SK-N-SH treated with all-trans-retinoic acid at 6 μM for 48 hours (cell line): ENCODE measurements at places on chromosomes 7 and 10.
A peak's percentile ranks its signal among the peaks of the same experiment; 100 is the strongest.

DNA sequence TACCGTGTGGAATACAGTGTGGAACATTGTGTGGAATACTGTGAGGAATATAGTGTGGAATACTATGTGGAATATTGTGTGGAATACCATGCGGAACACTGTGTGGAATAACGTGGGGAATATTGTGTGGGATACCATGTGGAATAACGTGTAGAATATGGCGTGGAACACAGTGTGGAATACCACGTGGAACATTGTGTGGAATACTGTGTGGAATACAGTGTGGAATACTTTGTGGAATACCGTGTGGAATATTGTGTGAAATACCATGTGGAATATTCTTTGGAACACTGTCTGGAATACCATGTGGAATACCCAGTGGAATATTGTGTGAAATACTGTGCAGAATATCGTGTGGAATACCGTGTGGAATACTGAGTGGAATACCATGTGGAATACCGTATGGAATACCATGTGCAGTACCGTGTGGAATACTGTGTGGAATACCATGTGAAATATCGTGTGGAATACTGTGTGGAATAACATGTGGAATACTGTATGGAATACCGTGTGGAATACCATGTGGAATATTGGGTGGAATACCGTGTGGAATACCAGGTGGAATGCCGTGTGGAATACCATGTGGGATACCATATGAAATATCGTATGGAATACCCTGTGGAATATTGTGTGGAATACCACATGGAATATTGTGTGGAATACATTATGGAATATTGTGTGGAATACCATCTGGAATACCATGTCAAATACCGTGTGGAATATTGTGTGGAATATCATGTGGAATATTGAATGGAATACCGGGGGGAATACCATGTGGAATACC, 133.1 kb upstream of the CHST15 start:
- ATAC-seq: no peak

- ATAC-seq: no peak
These were observed 24.4 kb downstream of the TMEM273 start for GRCh38 chr10:49163741-49164140.

- no peak for ATAC-seq
These were observed 162.0 kb downstream of the CYP26A1 start for GRCh38 chr10:93235686-93236085.

DNA sequence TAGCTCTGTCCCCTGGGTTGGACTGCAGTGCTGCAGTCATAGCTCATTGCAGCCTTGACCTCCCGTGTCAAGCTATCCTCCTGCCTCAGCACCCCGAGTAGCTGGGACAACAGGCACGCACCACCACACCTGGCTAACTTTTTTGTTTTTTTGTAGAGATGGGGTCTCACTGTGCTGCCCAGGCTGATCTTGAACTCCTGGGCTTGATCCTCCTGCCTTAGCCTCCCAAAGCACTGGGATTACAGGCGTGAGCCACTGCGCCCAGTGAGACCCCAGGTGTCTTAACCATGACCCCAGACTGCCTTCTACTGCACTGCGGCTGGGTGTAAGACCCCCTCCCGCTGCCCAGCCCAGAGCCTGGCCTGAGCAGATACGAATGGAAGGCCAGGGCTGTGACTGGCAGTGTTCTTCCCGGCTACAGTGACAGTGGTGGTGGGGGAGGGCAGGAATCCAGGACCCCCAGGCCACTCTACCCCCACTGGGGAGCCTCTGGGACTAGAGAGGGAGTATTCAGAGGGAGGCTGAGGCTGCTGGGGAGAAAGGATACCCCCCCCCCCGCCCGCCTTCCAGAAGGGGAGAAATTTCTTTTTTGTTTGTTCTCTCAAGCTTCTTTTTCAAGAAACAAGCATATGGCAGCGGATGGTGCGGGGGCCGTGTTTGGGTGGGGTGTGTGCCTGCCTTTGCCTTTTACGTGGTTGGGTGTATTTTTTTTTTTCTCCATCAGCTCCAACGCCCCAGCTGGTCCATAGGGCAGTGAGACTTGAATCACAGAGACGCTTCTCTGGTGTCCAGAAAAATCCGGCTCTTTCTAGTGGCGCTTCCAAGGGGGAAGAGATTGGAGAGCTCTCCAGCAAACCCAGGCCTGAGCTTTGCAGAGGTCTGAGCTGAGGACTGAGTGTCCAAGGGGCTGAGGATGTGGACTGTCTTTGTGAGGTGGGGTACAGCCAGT, 36.6 kb downstream of the GTF2IRD1 start:
- ATAC-seq: no peak; the same call in 2 of the 3 replicates

- ATAC-seq: peak; percentile 66
These were observed 107.2 kb downstream of the SPDYE5 start for GRCh38 chr7:75599244-75599781.

GRCh38 chr7:99340659-99341058, 15.0 kb downstream of the ARPC1A start:
- ATAC-seq: no peak; the same call in 2 of the 3 replicates

- no peak for ATAC-seq
These were observed 8.1 kb downstream of the IL2RA start for GRCh38 chr10:6053816-6054631.

DNA sequence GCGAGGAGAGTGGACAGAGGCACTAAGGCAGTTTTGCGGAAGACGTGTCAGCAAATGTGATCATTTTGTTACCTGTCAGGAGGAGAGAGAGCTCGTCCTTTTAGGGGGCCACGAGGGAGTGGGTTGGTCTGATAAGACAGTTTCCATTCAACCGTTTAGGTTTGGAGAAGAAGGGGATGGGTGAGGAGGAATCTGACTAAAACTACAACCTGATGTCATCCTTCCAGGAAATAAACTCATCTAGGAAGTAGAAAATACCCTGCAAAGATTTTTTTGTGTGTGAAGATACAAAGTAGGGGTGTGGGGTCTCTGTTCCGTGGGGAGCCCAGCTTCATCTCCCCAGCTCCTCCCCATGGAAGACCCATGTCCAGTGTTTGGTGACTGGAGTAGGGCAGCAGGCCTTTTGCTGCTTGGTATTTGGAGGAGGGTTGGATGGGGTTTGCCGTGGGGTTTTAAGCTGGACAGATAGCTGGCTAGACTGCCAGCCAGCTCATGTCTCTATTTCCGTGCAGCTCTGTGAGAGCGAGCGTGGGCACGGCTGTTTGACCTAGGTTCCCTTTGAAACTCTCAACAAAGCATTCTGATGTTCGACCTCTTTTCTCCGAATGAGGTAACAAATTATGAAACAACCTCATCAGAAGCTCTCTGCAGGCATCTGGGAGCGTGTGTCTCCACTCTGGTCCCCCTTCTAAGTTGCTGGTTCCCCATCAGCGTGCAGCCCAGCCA, 136.0 kb upstream of the TCF7L2 start:
- ATAC-seq: no peak

- ATAC-seq: peak; percentile 81
These were observed 53.5 kb upstream of the ARHGAP21 start for GRCh38 chr10:24777196-24777595.

DNA sequence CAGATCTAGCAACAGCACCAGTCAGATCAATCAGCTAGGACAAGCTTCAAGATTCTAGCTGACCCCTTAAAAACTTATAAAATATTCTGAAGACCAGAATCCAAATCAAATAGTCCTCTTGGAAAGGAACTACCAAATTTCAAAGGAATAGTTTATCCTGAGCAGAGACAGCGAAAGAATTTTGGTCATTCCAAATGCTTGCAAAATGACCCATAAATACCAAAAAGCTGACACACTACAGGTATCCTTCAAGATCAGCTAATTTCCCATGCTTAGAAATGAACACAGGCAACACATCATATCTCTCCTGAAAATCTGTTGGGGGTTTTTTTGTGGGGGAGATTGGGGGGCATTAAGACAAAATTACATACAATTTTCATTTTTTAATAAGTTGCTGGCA, 78.8 kb downstream of the PDSS1 start:
- ATAC-seq: no peak

GRCh38 chr10:118978998-118979350, 50.5 kb upstream of the NANOS1 start:
- no peak for ATAC-seq

DNA sequence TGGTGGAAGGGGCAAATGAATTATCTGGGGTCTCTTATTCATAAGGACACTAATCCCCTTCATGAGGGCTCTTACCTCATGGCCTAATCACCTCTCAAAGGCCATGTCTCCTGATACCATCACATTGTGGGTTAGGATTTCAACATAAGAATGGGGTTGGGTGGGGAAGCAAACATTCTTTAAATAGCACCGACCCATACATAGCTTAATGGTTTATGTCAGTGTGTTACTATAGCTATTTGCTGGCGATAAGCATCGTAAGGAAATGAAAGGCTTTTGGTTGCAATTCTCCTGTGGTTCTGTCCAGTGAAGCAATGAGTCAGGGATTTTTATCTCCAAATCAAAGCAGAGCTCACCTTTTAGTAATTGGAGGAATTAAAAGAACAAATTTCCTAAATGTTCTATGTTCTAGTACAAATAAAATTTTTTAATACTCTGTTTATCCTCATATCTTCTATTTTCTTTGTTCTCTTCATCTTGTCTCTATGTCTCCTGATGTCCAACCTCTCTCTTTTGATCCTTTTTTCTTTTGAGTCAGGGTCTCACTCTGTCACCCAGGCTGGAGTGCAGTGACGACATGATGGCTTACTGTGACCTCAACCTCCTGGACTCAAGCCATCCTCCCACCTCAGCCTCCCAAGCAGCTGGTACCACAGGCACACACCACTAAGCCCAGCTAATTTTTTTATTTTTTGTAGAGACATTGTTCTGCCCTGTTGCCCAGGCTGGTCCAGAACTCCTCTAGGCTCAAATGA, 57.0 kb upstream of the GLCCI1 start:
- ATAC-seq: peak; percentile 74

DNA sequence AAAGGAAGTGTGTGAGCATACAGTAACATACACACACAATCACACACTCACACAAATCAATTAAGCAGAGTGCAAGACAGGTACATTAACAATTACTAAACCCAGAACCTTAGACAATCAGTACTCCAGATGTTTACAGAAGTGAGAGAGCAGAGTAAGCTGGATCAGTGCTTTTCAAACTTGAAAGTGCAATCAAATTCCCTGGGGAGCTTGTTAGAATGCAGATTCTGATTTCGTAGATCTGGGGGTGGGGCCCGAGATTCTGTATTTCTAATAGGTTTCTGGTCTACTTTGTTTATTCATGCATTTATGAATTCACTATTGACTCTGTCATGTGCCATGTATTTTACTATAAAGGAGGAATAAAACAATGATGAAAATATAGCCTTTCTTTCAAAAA, 179.6 kb upstream of the PHYHIPL start:
- ATAC-seq: no peak

DNA sequence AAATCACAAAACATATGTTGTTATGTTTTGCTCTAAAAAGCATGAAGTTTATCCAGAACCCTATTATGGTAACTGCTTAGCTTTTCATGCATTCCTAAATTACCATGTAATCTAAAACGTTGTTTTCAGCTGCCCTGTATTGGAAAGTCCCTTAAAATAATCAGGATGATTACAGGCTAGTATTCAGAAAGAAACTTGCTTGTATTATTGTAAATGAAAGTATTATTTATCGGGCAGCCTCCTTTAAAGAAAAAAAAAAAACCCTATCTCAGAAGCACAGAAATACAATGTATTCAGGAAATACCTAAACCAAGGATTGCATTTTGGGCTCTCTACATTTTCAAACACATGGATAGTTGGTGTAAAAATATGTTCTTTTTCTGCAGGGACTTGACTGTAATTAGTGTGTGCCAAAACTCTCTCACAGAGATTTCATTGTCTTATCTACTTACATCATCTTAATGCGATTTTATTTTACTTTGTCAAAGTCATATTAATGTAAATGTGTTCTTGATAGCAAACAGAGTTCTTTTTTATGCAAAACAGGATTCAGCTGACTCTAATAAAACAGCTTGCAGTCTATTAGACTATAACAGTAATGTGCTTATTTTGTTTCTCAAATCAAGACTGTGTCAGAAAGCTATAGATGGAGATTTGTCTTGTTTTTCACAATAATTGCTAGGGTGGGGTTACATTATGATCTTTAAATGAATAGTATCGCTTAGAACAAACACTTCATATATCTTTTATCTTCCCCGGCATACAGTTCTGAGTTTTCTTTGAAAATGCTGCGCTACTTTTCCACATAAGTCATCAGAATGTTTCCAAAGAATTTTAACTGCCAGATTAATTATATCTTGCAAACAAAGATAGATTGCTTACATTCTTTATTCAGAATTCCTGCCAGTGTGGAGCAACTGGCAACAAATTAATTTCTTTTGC, 65.3 kb upstream of the ARID5B start:
- peak; percentile 69 for ATAC-seq

GRCh38 chr10:76981251-76981650, 656.4 kb downstream of the KCNMA1 start:
- no peak for ATAC-seq

DNA sequence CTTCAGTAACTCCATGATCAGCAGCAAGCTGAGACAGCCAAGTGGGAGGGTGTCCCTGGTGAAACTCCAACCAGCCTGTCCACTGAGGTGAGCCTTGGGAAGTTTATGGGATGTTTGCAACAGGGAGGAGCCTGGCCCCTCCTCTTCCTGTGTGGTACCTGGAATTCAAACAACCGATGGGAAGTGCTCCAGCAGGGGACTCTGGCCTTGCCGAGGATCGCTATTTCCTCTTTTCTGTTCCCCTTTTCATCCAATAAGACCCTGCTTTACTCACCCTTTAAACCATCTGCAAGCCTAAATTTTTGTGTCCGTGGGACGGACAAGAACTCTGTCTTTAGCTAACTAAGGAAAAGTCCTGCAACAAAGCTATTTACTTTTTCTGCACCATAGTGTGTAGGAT, 491.1 kb upstream of the ZMIZ1 start:
- ATAC-seq: no peak

GRCh38 chr10:132276179-132276675, 31.5 kb downstream of the STK32C start:
- no peak for ATAC-seq

DNA sequence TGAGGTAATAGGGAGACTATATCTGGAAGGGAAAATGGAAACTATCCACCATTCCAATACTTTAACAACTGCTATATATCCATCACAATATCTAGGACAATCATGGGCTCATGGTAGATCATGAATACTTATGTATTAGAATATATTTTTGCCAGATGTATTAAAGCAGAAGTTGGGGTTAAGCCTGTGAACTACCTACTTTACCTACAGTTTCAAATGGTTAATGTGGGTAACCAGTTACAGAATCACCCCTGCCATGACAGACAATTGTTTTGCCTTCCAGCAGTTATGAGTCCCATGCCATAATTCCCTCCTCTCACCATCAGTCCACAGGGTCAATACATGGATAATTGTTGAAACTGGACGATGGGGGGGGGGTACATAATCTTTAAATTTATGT, 29.9 kb upstream of the RAPGEF5 start:
- no peak for ATAC-seq

GRCh38 chr7:51080622-51081269, 235.9 kb downstream of the COBL start:
- no peak for ATAC-seq

DNA sequence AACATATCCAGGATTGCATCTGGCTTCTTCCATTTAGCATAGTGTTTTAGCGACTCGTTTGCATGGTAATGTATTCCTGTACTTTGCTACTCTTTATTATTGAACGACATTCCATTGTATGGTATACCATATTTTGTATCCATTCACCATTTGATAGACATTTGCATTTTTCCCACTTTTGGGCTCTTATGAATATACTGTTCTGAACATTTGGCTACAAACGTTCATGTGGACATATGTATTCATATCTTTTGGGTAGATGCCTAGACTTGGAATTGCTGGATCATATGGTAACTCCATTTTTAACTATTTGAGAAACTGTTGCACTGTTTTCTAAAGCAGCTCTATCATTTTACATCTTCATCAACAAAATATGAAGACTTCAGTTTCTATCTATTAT, 383.7 kb upstream of the AKR1E2 start:
- ATAC-seq: no peak

- ATAC-seq: no peak
These were observed 98.9 kb upstream of the SDK1 start for GRCh38 chr7:3201937-3202710.

- no peak for ATAC-seq
These were observed 228.5 kb downstream of the SORCS1 start for GRCh38 chr10:106935978-106936451.
